NCI-H1048 (cell line): ENCODE measurements at places on chromosomes 5 and 9.

DNA sequence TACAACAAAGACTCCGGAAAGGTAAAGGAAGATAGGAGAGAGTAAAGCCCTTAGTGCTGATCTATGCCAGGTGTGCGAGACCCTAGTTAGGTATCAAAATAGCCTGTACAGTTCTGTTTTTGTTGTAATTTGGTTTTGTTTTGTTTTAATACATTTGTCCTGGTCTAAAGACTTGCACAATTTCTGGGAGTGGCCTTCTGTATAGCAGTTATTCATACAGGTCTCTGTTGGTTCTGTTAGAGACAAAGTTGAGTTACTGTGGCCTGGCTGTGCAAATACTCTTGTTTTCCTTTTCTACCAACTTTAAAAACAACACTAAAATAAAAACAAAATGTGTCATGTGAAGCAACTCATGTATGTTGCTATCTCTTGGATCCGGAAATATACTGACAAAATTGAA is 163.6 kb downstream of the COMMD10 start:
- no peak for DNase-seq

DNA sequence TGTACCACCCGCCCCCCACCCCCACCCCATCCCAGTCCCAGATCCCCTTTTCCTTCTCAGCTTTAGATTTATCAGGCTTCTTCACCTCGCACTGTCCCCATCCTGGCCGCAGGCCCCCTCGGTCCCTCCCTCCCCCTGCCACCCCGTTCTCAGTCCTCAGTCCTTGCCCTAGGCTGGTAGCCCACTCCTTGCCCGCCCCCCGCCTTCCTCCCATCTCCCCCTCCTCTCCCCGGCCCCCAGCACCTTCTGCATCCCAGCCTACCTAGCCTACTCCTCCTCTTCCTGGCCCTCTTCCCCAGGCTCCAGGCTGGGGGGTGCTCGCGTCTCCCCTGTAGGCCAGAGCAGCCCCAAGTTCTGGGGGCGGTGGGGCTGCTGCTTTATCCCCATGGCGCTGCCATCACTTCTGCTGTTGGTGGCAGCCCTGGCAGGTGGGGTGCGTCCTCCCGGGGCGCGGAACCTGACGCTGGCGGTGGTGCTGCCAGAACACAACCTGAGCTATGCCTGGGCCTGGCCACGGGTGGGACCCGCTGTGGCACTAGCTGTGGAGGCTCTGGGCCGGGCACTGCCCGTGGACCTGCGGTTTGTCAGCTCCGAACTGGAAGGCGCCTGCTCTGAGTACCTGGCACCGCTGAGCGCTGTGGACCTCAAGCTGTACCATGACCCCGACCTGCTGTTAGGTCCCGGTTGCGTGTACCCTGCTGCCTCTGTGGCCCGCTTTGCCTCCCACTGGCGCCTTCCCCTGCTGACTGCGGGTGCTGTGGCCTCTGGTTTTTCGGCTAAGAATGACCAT is 828 bp downstream of the NPR2 start:
- no peak for DNase-seq

- no peak for DNase-seq
Measured at GRCh38 chr5:160071516-160071915, 47.7 kb downstream of the PWWP2A start.

DNA sequence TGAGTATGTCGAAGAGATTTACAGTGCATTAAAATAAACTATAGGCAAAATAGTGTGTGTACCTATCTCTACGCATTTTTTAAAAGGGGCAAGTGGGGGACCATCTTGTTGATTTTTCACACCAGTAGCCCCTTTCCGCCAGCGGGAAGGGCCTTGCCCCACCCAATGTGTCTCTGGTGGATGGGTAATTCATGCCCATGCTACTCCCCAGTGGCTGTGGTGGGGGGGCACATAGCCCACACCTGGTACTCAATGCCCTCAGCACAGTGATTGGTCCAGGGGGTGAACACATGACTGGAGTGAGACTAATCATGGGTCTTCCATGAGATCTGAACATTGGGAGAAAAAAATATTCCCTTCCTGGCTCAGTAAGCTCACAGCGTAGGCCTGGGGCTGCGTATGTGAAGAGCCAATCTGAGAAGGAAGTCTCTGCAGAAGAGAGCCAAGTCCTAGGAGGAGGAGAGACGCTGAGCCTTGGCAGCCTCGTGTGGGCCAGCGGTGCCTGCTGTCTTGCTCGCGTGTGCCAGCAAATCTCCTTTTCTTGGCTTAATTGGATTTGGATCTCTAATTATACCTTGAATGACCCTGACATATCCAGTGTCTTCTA is 103.4 kb downstream of the ADAMTS2 start:
- no peak for DNase-seq

DNA sequence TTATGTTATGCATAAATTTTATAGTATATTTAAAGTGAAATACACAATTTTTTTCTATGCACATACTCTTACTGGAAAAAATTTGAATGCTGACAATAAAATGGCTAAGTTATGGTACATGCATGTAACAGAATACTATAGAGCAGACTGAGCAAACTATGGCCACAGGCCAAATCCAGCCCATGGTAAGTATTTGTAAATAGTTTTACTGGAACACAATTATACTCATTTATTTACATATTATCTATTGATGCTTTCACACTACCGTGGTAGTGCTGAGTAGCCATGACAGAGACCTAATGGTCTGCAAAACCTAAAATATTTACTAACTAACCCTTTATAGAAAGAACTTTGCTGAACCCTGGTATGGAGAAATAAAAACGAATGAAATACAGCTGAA is 45.7 kb downstream of the TEX10 start:
- no peak for DNase-seq

- no peak for DNase-seq
Measured at GRCh38 chr5:32057187-32058096, 116.7 kb downstream of the GOLPH3 start.

GRCh38 chr5:180214870-180215770 is 6.1 kb upstream of the RASGEF1C start:
- DNase-seq: no peak

DNA sequence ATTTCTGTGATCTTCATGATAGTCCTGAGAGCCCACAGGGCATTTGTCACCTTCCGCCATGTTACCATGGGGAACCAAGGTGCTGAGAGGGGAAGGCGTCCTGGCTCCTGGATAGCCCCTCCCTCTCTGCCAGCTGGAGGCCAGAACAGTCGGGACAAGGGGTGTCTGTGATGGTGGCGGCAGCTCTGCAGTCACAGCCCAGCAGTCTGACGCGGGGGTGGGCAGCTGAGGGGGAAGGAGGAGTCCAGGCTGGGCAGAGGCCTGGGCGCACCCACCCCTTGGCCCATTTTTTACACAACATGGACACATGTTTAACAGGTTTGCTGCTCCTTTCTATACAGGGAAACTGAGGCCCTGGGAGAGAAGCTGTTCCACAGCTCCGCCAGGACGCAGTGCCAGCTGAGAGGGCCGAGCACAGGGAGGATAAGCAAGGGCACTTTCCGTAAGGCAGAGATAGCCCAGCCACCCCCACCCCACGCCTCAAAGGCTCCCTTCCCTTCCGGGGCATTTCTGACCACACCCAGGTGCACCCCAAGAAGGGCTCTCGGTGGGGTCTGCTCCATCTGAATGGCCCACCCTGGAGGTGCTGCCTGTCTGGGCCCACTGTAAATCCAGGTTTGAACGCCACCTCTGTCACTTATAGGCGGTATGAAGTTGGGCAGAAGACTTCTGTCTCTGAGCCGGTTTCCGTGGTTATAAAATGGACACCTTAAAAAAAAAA is 17.1 kb downstream of the LRRC8A start:
- no peak for DNase-seq

- DNase-seq: no peak
Measured at GRCh38 chr5:54993318-54993717, 7.9 kb upstream of the ESM1 start.
